Gastrocnemius medialis (tissue), 4 donors: ENCODE measurements at places on chromosomes 6 and 20.

GRCh38 chr20:54076259-54076658 is 5.9 kb upstream of the BCAS1 start:
- no peaks in the 10 kb centered on the region for H3K27me3 ChIP-seq
- no peaks in the 10 kb centered on the region for H3K4me1 ChIP-seq

- H3K4me1 ChIP-seq: no peaks in the 10 kb centered on the region
- DNase-seq: no peak
- H3K27ac ChIP-seq: no peak overlapping the region
These were observed 52.2 kb downstream of the SAMD5 start for GRCh38 chr6:147560670-147561069.

GRCh38 chr6:118893064-118893806 is 717 bp upstream of the ASF1A start:
- peaks cover 31% of the 10 kb centered on the region for H3K4me1 ChIP-seq
- DNase-seq: peak; percentile 21
- H3K36me3 ChIP-seq: no peaks in the 10 kb centered on the region
- no peaks in the 10 kb centered on the region for H3K27me3 ChIP-seq
- peak overlapping the region; percentile 71 for H3K4me3 ChIP-seq

GRCh38 chr6:111263837-111264236 is 176.5 kb downstream of the SLC16A10 start:
- H3K27ac ChIP-seq: no peak overlapping the region
- DNase-seq: no peak
- H3K4me3 ChIP-seq: no peak overlapping the region
- H3K4me1 ChIP-seq: peaks cover 24% of the 10 kb centered on the region
- H3K36me3 ChIP-seq: peaks cover 25% of the 10 kb centered on the region

- no peak overlapping the region for H3K4me3 ChIP-seq
- H3K27ac ChIP-seq: no peak overlapping the region
- H3K27me3 ChIP-seq: no peaks in the 10 kb centered on the region
These were observed 64.5 kb downstream of the EYA2 start for GRCh38 chr20:46959081-46959692.

DNA sequence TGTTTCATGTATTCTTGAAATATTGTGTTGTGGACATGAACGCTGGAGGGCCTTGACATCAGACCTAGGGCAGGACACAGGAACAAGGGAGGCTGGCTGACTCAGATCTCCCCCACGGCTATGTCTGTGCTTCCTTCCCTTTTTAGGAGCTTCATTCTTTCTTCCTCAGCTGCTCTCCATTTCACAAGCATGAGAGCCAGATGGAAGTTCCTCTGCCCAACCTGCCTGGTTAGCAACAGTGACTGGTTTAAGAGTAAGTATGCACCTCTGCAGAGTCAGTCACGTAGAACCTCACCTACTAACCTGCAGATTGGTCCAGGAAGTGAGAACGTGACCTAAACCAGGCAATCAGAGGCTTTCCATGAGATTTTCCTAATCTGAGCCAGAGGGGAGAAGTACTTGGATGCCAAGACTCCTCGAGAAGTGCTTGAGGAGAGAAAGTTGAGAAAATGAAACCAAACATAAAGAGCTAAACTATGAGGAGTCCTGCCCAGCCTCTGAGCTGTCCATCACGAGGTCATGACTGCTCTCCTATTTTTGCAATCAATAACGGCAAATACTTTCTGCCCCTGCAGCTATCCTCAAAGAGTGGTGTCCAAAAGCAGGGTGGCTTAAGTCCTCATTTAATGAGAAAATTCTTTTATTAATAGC is 465.2 kb upstream of the CITED2 start:
- H3K4me3 ChIP-seq: no peak overlapping the region
- H3K36me3 ChIP-seq: no peaks in the 10 kb centered on the region
- no peaks in the 10 kb centered on the region for H3K4me1 ChIP-seq
- peak; percentile 44 for DNase-seq

DNA sequence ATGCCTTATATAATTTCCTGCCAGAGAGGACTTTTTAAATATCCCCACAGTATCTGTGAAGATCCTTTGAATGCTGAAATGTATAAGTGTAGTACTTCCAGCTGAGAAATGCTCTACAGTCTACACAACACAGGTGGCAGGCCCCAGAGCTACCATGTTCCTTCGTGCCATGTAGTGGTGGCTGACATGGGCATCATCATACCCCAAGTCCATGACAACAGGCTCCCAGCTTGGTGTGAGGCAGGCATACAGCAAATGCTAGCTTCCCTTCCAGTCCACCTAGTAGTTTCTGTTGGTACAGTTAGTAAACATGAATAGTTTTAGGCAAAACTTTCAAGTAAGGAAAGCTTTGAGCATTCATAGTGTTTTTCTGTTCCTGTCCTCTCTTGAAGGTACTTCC is 61.2 kb upstream of the EMILIN3 start:
- H3K27ac ChIP-seq: no peak overlapping the region
- no peak for DNase-seq
- H3K36me3 ChIP-seq: peaks cover 28% of the 10 kb centered on the region
- no peaks in the 10 kb centered on the region for H3K27me3 ChIP-seq

GRCh38 chr6:122653094-122653493 is 42.9 kb downstream of the PKIB start:
- H3K27ac ChIP-seq: no peak overlapping the region
- no peak for DNase-seq
- H3K27me3 ChIP-seq: no peaks in the 10 kb centered on the region

DNA sequence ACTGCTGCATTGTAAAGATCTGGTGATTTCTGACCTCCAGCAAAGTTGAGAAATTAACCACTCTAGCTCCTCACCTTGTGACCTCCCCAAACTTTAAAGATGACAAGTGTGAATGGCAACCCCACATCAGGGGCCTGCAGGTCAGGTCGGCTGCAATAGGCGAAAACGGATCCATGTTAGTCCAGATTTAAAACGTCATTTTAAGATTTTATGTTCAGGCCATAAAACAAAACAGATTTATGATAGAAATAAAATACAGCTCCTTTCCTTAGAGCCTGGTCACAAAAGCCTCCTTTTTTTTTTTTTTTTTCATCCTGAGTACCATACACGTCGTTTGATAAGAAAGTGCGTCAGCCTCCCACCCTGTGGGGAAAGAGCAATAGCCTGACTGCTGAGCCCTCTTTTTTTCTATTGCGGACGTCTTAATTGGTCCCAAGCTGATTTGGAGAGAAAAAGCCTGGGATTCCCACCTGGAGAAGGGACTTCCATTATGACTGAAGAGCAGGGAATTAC is 519.2 kb upstream of the NOX3 start:
- H3K36me3 ChIP-seq: no peaks in the 10 kb centered on the region
- DNase-seq: no peak
- no peak overlapping the region for H3K4me3 ChIP-seq
- no peaks in the 10 kb centered on the region for H3K4me1 ChIP-seq
- no peaks in the 10 kb centered on the region for H3K27me3 ChIP-seq
- no peak overlapping the region for H3K27ac ChIP-seq

- H3K4me1 ChIP-seq: no peaks in the 10 kb centered on the region
- no peak overlapping the region for H3K4me3 ChIP-seq
- DNase-seq: no peak
- no peak overlapping the region for H3K27ac ChIP-seq
- no peaks in the 10 kb centered on the region for H3K27me3 ChIP-seq
These were observed 104.9 kb downstream of the FOXC1 start for GRCh38 chr6:1714654-1715053.

GRCh38 chr6:144344646-144345045 is 59.5 kb downstream of the UTRN start:
- no peak overlapping the region for H3K4me3 ChIP-seq
- H3K36me3 ChIP-seq: no peaks in the 10 kb centered on the region
- peaks cover 70% of the 10 kb centered on the region for H3K4me1 ChIP-seq
- peak overlapping the region; percentile 70 for H3K27ac ChIP-seq
- H3K27me3 ChIP-seq: no peaks in the 10 kb centered on the region
- no peak for DNase-seq

DNA sequence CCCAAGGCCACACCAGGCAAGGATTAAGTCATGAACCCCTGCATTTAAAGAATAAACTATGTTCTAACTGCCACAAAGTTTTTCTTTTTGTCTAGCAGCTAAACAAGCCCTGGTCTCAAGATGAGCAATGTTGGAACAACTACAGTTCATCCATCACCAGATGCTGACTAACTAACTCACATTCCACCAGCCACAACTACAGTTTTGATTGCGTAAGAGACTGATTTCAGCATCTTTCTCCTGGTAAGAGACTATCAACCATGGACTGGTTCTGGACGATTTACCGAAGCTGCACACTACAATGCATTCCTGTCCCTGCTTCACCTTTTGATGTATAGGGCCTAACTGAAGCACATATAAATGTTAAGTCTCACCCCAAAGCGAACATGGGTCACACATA is 43.0 kb downstream of the F13A1 start:
- H3K27ac ChIP-seq: no peak overlapping the region
- no peaks in the 10 kb centered on the region for H3K27me3 ChIP-seq
- no peaks in the 10 kb centered on the region for H3K4me1 ChIP-seq

DNA sequence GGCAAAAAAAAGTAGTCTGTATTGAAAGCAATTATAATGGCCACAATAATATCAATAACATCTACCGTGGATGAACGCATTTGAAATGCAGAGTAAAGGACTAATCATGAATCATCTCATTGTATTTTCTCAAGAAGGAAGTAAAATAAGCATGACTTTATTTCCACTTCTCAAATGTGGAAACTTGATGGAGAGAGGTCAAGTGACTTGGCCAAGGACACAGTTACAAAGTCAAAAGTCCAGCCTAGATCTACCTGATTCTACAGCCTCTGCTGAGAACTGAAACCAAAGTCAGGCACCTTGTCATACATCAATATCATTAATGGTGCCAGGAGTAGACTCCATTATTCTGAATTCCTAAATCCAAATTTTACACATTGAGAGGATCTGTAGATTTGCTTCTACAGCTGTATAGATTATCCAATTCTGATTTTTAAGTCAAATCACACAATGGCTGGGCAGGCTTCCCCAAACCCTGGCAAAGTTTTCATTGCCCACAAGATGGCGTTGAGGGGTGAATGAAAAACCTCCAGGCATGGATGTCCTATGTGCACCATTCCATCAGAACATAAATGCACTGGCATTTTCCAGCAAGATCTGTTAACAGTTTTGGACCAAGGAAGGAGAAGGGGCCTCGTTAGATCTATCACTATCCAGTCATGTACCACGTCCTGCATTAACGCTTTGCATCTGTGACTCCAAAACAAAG is 423.1 kb downstream of the MAFB start:
- H3K4me3 ChIP-seq: no peak overlapping the region
- DNase-seq: no peak
- H3K36me3 ChIP-seq: no peaks in the 10 kb centered on the region
- no peaks in the 10 kb centered on the region for H3K27me3 ChIP-seq

GRCh38 chr6:33931799-33932198 is 128.0 kb upstream of the MLN start:
- H3K36me3 ChIP-seq: no peaks in the 10 kb centered on the region
- no peak overlapping the region for H3K4me3 ChIP-seq
- no peak for DNase-seq
- H3K4me1 ChIP-seq: no peaks in the 10 kb centered on the region
- no peak overlapping the region for H3K27ac ChIP-seq
- H3K27me3 ChIP-seq: no peaks in the 10 kb centered on the region
